ENCODE measurements at places on chromosomes 2 and 18. TPM values are rescaled to one million over a fixed set of nuclear protein-coding genes. Genes with fewer than 3 reads are reported as not detected.

DNA sequence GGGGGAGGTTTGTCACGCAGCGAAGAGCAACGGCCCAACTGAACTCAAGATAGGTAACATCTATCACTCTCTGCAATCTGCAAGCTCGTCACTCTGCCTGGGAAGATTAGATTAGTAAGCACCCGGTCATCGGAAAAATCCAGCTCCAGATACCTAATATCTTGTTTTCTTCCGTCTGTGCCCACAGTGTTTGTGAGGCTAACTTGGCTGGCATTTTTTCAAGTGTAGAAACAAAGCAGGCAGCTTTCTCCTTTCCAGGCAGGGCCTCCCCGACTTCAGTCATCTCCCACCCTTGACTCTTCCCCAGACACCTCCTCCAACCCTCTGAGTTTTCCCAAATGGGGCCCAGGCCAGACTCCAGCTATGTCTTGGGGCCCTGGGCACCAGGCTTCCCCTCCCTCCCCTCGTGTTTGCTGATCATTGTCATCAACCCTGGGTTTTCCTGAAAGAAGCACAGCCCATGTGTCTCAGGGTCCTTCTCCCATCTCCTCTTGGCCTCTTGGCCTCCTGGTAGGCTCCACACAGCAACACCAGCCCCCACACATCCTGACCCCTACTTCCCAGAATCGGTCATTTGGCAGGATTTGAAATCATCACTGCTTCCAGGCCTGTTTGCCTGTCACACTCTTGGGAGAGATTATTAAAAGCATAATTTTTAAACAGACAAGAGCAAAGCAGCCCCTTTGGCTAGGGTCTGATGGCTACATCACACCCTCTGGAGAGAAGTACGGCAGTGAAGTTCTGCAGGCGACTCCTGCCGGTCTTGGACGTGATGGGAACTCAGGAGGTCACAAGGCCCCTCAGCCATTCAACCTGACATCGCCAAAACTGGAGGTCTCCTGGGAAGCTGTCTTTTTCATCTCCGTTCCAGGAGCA is 144.9 kb upstream of the ID2 start:
- H3K4me1 ChIP-seq = peaks cover 72% of the 10 kb centered on the region
- DNase-seq = no peak
- H3K36me3 ChIP-seq = no peaks in the 10 kb centered on the region

- DNase-seq = no peak
- no peak overlapping the region for H3K4me3 ChIP-seq
- H3K27ac ChIP-seq = no peak overlapping the region
These were observed 68.9 kb upstream of the CAB39 start for GRCh38 chr2:230643576-230644291.

The GALNT13 gene
- total RNA-seq = 1.4 TPM

The RRM2 gene
- total RNA-seq = 15.6 TPM

DNA sequence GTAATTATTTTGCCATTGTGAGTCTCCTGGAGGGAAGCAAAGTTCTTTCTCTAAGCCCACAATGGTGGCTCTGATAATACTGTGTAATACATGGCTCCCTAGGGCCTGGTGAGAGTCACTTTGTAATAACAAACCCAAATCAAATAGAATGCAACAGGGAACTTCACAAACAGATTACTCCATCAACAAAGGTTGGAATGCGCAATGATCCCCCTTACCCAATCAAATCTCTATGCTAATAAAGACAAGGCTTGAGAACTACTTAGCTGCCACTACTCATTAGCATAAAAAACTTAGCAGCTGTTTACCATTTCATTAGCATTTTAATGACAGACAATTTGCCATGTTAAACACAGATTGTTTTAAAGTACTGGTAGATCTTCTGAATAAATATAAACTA is 285.6 kb upstream of the SESTD1 start:
- no peaks in the 10 kb centered on the region for H3K4me1 ChIP-seq
- no peak for DNase-seq
- H3K36me3 ChIP-seq = no peaks in the 10 kb centered on the region
- no peaks in the 10 kb centered on the region for H3K27me3 ChIP-seq
- H3K4me3 ChIP-seq = no peak overlapping the region

The PCARE gene
- total RNA-seq = not detected

GRCh38 chr2:43220229-43220751 is 6.1 kb downstream of the ZFP36L2 start:
- peak overlapping the region; percentile 91 for H3K27ac ChIP-seq
- H3K4me1 ChIP-seq = peaks cover 12% of the 10 kb centered on the region
- H3K4me3 ChIP-seq = no peak overlapping the region
- DNase-seq = no peak

The DSG2 gene
- 28.0 TPM for total RNA-seq

The SPP2 gene
- not detected for total RNA-seq

The SPDYA gene
- total RNA-seq = 1.1 TPM

The KCNK3 gene
- 29.9 TPM for total RNA-seq

The SDC1 gene
- 234 TPM for total RNA-seq

GRCh38 chr2:200319548-200320337 is 13.2 kb downstream of the SPATS2L start:
- no peak overlapping the region for H3K27ac ChIP-seq
- DNase-seq = peak; percentile 60
- H3K4me1 ChIP-seq = peaks cover 19% of the 10 kb centered on the region
- H3K4me3 ChIP-seq = no peak overlapping the region

The TMEM198 gene
- 1.3 TPM for total RNA-seq

DNA sequence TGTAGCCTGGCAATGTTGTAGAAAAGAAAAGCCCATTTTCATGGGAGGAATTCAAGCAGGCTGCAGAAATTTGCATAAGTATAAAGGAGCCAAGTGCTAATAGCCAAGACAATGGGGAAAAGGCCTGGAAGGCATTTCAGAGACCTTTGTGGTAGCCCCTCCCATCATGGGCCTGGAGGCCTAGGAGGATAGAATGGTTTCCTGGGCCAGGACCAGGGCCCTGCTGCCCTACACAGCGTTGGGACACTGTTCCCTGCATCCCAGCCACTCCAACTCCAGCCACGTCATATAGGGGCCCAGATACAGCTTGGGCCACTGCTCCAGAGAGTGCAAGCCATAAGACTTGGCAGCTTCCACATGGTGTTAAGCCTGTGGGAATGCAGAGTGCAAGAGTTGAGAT is 8.1 kb upstream of the ZNF24 start:
- no peaks in the 10 kb centered on the region for H3K4me1 ChIP-seq
- H3K27ac ChIP-seq = no peak overlapping the region
- no peaks in the 10 kb centered on the region for H3K27me3 ChIP-seq
- no peaks in the 10 kb centered on the region for H3K36me3 ChIP-seq
- DNase-seq = no peak
- H3K4me3 ChIP-seq = no peak overlapping the region

The UBXN4 gene
- 78.4 TPM for total RNA-seq

DNA sequence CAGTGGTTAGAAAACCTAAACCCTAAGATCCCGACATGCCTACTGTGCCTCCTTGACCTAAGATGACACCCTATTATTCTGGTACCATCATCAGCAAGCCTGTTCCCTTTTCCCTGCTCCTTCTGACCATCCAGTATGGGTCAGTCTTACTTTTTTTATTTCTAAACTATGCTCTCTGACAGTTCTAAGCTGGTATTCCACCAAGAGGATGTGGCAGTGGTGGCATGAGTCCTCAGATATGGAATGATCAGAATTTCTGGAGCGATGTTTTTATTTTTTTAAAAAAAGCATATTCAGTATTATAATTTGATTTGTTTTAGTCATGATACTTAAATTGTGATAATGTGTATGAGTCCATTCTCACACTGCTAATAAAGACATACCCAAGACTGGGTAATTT is 145.9 kb upstream of the LHCGR start:
- H3K27ac ChIP-seq = no peak overlapping the region
- no peaks in the 10 kb centered on the region for H3K27me3 ChIP-seq
- H3K4me3 ChIP-seq = no peak overlapping the region
- no peaks in the 10 kb centered on the region for H3K36me3 ChIP-seq
- H3K4me1 ChIP-seq = no peaks in the 10 kb centered on the region

The CTDP1 gene
- total RNA-seq = 21.4 TPM

- H3K4me3 ChIP-seq = no peak overlapping the region
- H3K27me3 ChIP-seq = no peaks in the 10 kb centered on the region
- no peaks in the 10 kb centered on the region for H3K4me1 ChIP-seq
- DNase-seq = no peak
These were observed 124.1 kb upstream of the XIRP2 start for GRCh38 chr2:166764216-166764615.
